ENCODE measurements at places on chromosomes 6 and 20.

- DNase-seq = no peak
Observed at GRCh38 chr6:124294574-124295200, 491.0 kb downstream of the NKAIN2 start.

- no peak for DNase-seq
Observed at GRCh38 chr20:63781181-63781580, 41.6 kb downstream of the SLC2A4RG start.

DNA sequence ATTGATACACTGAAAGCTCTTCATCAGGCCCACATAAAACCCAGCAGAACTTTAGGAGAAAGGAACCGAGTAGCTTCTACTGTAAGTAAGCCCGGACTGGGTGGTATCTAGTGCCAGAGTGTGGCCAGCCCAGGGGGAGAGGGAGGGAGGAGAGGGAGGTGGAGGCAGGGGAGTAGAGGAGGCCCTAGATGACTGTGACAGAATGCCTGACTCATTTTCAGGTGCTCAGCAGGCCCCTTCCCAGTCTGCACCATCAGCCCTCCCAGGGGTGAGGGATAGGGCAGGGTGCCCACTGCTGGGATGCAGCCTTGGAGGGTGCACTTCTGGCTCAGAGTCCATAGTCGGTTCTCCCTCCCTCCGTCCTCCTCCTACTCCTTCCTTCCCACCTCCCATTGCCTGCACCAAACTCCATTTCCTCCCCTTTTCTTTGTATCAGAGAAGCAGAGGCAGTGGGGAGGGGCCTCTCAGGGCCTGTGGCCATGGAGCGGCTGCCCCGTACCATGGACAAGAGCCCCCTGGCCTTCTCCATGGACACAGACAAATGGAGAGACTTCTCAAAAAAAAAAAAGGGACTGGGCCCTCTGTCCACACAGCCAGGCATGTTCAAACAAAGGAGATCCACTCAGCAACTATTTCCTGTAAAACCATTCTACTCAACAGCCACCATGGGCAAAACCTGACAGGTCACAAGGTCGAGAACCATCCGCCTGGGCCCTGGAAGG is 184.9 kb upstream of the SNX9 start:
- no peak for DNase-seq

DNA sequence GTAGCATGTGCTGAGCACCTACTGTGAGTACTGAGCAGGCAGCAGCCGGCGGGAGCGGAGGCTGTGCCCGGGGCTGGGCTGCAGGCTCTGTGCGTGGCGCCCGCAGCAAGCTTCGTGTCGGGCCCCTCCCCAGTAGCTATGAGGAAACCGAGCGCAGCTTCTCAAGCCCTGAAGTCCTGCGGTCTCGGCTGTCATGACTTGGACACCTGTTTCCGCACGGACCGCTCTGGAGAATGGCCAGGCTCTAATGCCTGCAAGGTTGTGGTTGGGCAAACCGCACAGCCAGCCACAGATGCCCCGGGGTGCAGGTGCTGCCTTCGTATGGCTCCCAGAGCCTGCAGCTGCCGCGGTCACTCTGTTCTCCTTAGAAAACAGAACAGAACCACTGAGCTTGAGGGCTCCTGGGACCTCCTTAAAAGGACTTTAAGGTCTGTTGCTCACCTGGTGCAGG is 33.7 kb downstream of the PYGB start:
- DNase-seq = no peak

GRCh38 chr6:144478483-144478882 is 193.3 kb downstream of the UTRN start:
- no peak for DNase-seq

GRCh38 chr6:14464055-14464454 is 346.5 kb downstream of the CD83 start:
- DNase-seq = no peak

- DNase-seq = no peak
Observed at GRCh38 chr6:140661691-140662090, 1287.2 kb upstream of the CITED2 start.
